Naive thymus-derived CD4-positive, alpha-beta T cell (primary cell): ENCODE measurements at places on chromosomes 3 and 15. TPM values are rescaled to one million over a fixed set of nuclear protein-coding genes. Genes with fewer than 3 reads are reported as not detected.

DNA sequence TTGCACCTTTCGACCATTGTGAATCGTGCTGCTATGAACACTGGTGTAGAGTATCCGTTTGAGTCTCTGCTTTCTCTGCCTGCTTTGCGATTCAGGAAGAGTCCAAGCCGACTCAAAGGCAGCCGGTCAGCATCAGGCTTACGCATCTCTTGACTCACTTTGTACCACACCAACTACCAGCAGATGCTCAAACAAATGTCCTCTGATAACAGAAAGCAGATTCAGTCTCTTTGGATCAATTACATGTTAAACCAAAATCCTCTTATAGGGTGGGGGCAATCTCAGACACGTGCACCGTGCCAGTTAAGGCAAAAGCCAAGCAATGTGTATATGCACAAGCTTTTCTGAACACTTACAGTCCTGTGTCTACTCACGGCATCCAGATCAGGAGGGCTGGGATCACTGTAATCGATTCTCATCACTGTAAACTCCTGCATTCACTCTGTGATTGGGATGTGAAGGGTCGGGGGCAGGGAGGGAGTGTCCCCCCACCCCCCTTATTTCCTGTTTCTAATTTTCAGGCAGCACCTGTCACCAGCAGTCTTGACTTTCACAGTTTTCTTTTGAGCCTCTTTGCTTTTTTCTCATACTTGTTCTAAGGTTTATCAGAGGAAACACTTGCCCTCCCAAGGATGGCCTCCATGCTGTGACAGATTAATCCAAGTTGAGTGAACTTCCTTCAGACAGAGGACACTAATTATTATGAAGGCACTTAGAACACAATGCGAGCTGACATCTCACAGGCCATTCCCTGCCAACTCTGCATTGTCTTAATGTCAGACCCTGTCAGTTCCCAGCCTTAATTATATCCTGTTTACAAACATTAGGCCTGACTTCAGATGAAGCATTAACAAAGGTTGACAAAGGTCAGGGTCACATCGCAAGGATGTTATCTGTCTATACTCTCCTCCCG is 153.5 kb downstream of the MECOM start:
- no peak for DNase-seq

CD96 gene
- 176 TPM for total RNA-seq

HHATL gene
- not detected in 2 replicates for total RNA-seq

GRCh38 chr3:41525303-41526064 is 326.2 kb downstream of the CTNNB1 start:
- DNase-seq, result no peak

DNA sequence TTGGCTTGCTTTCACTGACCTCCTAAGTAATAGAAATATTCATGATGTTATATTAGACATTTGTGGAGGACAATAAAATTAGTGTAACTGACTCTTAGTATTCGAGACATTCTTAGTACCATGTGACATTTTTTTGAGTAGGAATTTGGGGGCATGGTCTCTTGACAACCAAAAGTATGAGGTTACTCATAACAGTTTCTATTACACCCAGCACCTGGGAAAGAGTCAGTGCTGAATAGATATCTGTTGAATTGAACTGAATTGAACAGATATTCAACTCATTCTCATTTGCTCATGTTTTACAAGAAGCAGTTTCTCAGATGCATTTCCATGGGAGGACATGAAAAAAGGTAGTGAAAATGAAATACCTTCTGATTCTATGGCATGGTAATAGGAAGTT is 84.4 kb downstream of the CMSS1 start:
- DNase-seq, result no peak

- no peak for DNase-seq
These were observed 39.0 kb downstream of the IQSEC1 start for GRCh38 chr3:13034109-13034800.

GOLGA8J gene
- not detected for total RNA-seq
